ENCODE measurements at places on chromosomes 7 and 10. TPM values are rescaled to one million over a fixed set of nuclear protein-coding genes. Genes with fewer than 3 reads are reported as not detected.

Gene ADAM12
- 1.0 TPM for polyA plus RNA-seq

Gene DPYSL4
- polyA plus RNA-seq: 0.54 TPM

Gene SPDYE16
- 0.11 TPM for polyA plus RNA-seq

Gene RADIL
- polyA plus RNA-seq: 6.2 TPM

Gene SCIN
- polyA plus RNA-seq: 2.4 TPM

Gene PVRIG
- polyA plus RNA-seq: 0.76 TPM

Gene GRID1
- polyA plus RNA-seq: 1.6 TPM

Gene CFAP70
- polyA plus RNA-seq: 3.0 TPM

Gene KIN
- polyA plus RNA-seq: 5.5 TPM

Gene DNA2
- polyA plus RNA-seq: 0.93 TPM

Gene OR2A42
- polyA plus RNA-seq: not detected

Gene SORCS1
- polyA plus RNA-seq: 0.16 TPM

Gene SNCG
- 7.0 TPM for polyA plus RNA-seq

Gene ZNF800
- 12.1 TPM for polyA plus RNA-seq

Gene GFRA1
- polyA plus RNA-seq: 13.9 TPM

Gene IFIT1
- 5.4 TPM for polyA plus RNA-seq

Gene TRPV5
- polyA plus RNA-seq: not detected

Gene NPY4R2
- polyA plus RNA-seq: not detected

Gene AOAH
- 5.2 TPM for polyA plus RNA-seq

Gene CTTNBP2
- polyA plus RNA-seq: 3.4 TPM

Gene VAX1
- not detected for polyA plus RNA-seq

Gene SVOPL
- not detected for polyA plus RNA-seq

Gene HOXA1
- 0.51 TPM for polyA plus RNA-seq

Gene NPSR1
- polyA plus RNA-seq: not detected

Gene HTR5A
- polyA plus RNA-seq: not detected

Gene LIPF
- 2,549 TPM for polyA plus RNA-seq

Gene HYAL4
- polyA plus RNA-seq: not detected

Gene STAG3
- not detected for polyA plus RNA-seq

Gene NACAD
- 2.0 TPM for polyA plus RNA-seq

Gene GBX1
- polyA plus RNA-seq: not detected

Gene NPFFR1
- polyA plus RNA-seq: 0.01 TPM

Gene TMEM213
- polyA plus RNA-seq: not detected

Gene CALHM1
- polyA plus RNA-seq: not detected

Gene PLPP4
- polyA plus RNA-seq: not detected

Gene MASTL
- polyA plus RNA-seq: 5.4 TPM

Gene TMEM139
- 1.7 TPM for polyA plus RNA-seq

Gene CAMK2B
- polyA plus RNA-seq: 0.56 TPM

Gene SSBP1
- 150 TPM for polyA plus RNA-seq

Gene ABCB1
- polyA plus RNA-seq: 0.90 TPM

Gene ABCB4
- polyA plus RNA-seq: 0.06 TPM

Gene ERVW-1
- not detected for polyA plus RNA-seq

Gene TMEM140
- 14.7 TPM for polyA plus RNA-seq

Gene EPHB6
- 12.8 TPM for polyA plus RNA-seq

Gene ACSM6
- polyA plus RNA-seq: 0.07 TPM

Gene TAS2R4
- 0.10 TPM for polyA plus RNA-seq

Gene NAT16
- not detected for polyA plus RNA-seq

Data from adipose tissue (tissue), 3 donors.